ENCODE measurements at places on chromosomes 2 and 18.

DNA sequence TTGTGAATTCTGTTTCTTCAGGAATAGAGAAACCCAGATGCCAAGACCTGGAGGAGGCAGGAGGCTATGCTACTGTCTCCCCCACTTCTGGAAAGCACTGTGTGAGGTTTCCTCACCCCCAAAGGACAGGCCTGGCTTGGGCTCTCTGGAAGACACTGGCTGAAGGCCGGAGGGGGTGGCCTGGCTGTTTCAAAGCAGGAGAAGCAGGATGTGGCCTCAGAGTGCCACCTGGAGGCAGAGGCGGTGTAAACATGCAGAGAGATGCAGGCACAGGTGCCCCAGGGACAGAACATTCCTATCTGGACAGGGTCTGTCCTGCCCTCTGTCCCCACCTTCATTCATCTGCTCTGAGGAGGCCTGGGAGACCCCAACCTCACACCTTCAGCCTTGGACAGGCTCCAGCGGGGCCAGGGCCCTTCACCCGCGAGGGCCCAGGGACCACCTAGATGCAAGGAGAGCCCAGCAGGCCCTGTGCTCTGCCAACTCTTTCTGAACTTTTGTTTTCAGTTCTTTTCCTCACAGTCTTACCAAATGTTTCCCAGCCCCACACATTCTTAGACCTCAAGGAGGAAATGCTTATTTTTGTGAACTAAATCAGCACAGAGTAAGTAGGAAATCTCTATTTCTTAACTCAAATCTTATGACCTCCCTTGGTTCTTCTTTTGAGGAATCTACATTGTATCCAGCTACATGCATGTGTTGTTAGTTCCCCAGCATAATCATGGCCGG is 79.2 kb downstream of the LONRF2 start:
- no peak for DNase-seq

DNA sequence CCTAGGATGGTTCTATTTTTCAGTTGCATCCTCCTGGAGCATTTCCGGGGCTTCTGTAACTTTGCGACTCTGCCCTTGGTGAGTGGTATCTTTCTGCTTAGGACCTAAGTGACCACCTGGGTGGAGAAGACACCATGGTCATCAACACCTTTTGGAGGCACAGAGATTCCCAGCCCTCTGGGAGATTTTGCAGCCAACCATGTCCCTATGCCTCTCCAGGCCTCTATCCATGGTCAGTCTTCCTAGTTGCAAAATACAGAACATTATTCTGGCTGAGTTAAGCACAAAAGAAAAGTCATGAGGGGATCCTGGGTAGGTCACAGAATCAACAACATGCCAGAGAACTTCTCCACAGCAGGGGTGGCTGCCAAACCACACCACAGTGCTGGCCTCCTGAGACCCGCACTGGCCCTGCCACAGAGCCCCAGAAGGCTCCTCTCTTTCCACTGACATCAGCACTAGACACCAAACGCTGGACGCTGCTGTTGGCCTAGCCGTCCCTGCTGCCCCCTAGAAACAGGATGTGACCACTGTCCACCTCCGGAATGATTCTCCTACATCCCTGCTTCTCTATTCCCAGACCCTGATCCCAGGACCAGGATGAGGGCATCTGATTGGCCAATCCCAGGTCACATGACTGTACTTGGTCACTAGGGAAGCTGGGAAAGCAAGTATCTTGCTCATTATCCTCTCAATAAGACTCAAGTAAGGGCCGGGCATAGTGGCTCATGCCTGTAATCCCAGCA is 47.7 kb downstream of the SMAD7 start:
- no peak for DNase-seq

DNA sequence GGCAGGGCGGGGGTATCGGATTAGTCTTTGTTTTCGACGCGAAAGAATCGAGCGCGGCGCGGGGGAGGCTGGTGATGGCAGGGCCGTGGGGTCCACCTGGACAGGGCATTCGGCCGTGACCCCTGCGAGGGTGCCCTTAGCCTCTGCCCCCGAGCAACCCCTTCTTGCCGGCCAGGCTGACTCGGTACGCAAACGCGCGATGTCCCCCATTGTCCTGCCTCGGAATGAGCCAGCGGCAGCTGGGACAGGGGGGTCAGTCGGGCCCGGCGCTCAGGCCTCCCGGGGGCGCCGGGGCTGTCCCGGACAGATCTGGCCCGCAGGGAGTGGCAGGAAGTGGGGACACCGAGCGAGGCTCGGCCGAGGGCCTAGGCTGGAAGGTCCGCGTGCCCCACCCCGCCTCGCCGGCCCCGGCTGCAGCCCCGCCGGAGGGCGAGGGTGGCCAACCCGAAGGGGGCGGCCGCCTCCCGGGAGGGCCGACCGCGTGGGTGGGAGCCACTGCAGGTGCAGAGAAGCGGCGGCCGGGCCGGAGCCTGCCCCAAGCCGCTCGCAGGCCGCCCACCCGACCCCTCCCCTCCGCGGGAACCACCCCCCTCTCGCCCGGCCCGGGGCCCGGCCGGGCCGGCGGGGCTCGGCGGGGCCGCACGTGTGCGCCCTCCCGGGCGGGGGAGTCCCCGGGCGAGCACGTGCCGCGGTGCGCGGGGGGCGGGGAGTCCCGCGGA is at the start of gene TET3:
TSS of gene TET3 (plus strand) at position 708 of the 719 bp plus-strand sequence. CDS start 1,494 bp downstream, outside the sequence.
- no peak for DNase-seq

DNA sequence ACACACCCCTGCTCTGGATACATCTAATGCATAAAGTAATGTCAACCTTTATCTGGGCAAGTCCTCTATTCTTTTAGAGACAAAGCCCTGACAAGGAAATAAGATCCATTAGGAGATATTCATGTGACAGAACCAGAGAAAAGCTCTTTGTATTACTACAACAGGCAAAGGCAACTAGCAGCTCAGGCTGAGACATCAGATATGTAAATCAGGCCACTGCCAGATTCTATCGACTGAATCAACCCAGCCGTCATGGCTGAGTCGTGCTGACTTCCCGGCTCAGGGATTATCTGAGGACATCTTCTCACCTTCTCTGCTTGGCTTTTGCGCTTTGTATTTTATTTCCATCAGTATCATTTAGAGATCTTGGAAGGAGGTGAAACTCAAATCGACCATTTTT is 294.5 kb downstream of the PLCL1 start:
- no peak for DNase-seq

- no peak for DNase-seq
Measured at GRCh38 chr18:2494921-2495320, 76.4 kb downstream of the METTL4 start.

DNA sequence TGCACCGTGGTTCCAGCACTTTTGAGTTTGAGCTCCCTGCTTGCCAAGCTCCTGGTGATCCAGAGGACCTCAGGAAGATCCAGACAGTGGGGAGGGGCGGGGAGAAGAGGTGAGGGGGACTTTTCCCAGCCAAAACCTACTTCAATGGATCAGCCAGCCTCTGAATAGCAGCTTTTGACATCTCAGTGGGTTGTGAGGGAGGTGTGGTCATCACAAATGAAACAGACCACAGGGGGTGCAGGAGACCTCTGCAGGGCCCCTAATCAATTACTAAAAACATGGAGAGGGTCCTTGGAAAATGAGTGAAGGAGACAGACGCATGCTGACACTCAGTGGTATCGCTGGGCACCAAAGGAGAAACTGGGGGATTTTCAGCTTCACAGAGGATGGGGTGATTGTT is 372.7 kb downstream of the ZNF521 start:
- no peak for DNase-seq

GRCh38 chr2:195388028-195388427 is 269.0 kb upstream of the SLC39A10 start:
- DNase-seq: no peak

GRCh38 chr2:1750933-1751766 is 6.8 kb upstream of the PXDN start:
- no peak for DNase-seq

DNA sequence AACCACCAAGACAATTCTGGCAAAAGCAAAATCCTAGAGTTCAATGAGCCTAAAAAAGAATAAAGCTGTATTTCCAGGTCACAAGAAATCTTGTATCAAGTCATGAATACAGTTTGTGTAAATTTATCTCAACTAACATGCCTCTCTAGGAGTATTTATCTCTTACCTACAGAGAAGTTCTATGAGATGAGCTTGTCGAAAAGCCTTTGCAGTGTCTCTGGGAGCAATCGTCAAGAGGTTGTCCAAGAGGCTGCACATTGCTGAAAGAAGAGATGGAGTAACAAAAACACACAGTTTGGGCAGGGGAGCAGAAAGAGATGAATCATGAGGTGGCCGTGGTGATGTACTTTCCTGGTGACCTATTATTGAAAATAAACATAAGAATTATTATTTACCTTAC is 112.0 kb upstream of the CD226 start:
- no peak for DNase-seq

DNA sequence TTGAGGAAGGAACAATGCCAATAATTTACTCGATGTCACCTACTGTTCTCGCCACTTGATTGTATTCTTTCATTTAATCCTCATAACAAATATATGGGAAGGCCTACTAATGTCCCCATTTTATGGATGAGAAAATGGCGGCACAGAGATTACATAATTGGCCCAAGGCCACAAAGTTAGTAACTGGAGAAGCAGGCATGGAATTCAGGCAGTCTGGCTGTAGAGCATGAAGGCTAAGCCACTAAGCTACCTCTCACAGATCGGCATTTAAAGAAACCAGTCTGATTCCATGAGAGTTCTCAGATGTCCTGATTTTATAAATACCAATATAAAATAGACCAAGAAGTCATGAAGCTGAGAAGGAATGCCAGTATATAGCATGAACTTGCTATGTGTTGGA is 121.8 kb upstream of the EPAS1 start:
- DNase-seq: no peak

DNA sequence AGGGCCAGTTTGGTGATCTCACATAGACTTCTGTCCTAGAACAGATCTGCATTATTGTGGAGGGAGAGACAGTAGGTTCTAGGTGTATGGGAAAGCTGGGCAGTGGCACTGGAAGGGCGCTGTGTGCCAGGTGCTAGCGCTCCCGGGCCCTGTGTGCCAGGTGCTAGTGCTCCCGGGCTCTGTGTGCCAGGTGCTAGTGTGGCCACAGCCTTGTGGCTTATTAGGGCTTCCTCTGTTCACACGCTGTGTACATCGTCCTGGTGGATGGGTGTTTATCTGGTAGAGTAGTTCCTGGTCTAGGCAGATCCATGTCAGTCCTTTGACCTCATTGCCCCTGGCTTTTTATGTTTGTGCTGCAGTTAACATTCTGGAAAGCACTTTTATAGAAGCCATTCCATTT is 263.4 kb downstream of the AGAP1 start:
- no peak for DNase-seq

DNA sequence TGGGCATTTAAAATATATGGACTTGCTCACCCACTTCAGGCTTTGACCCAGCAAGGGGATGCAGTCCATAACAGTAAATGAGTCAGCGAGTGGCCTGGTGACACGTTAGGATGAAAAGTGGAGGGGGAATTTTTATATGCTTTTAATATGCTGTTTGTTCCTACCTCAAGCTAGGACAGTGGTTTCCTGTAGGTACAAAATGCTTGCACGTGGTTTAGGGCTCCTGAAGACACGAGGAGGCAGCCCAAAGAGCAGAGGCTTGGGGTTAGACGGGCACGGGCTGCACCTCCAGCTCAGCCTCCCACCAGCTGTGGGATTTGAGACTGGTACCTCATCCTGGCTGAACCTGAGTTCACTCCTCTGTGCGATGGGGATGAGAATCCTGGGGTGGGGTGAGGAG is 306.2 kb upstream of the CXCR4 start:
- DNase-seq: no peak

DNA sequence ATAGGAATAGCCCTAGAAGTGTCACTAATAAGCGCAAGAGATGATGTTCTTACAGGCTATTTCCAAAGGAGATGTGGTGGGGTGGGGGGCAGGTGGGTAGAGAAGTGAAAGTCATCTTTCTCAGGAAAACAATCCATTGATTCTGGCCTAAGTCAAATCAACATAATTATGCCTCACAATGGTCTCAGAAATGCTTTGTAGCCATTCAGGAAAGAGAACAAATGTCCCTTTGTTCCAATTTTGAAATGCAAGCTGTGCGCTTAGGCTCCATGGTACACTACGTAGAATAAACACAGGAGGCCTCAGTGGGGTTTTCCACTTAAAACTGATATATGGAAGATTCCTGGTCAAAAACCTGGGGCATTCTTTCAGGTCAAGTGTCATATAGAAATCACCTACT is 529.9 kb upstream of the KLHL29 start:
- no peak for DNase-seq

GRCh38 chr18:50287028-50287440 is 458 bp downstream of the CXXC1 start:
- no peak for DNase-seq

- DNase-seq: no peak
Measured at GRCh38 chr18:6397931-6398566, 16.7 kb downstream of the L3MBTL4 start.

DNA sequence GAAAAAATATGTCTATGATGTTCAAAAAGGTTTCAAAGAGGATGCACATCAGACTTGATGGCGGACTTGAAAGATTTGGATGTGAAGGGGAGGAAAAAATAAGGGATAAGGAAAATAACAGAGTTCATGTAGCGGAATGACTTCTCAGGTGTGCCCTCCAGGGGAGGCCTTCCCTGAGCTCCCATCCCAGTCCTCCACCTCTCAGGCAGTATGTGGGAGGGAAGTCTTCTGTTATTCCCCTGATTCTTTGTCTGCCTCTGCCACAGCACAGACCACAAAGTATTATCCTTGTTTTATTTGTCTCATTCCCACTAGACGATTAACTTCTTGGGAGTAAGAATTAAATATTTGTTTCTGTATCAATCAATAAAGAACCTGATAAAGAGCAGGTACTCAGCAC is 17.7 kb downstream of the COL5A2 start:
- no peak for DNase-seq

DNA sequence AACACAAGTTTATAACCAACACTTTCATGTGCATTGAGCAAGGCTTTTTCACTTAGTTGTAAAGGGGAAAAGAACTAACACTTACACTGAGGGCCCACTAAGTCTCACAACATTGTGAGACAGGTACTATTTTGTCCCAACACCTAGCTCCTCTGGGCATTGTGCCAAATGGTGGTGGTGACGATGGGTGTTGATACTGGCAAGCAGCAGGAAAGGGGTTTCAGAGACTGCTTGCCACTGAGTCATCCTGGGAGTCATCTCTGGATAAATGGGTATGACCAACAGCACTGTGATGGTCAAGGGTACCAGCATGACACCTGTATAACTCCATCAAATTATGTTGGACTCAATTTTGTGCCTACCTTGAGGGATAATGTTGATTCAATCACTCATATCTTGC is 138.8 kb upstream of the ITGA6 start:
- no peak for DNase-seq

DNA sequence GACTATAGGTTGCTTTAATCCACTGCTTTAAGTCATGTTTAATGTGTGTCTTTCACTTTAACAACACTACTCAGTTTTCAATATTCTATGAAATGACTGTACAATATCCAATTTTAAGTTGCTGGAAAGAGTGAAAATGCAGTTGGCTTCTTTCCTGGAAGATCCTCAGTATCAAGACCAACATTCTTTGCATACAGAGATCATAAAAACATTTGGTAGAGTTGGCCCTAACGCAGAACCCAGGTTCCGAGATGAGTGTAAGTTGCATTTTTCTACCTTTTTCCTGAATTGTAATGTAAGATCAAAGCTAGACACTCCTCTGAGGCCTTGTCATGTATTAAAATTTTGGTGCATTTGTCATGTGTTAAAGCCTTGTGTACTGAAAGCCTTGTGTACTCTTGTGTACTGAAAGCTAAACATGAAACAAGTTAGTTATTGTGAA is 42.9 kb upstream of the TNFRSF11A start:
- no peak for DNase-seq

All from cortex of kidney (tissue), 1 donor.